Activated CD4-positive, alpha-beta T cell treated with anti-CD3 and anti-CD28 coated beads, Interleukin-2, amount 10 ng/mL, durations not matched to agents 7 days and 5 days (primary cell): ENCODE measurements at places on chromosomes 13 and 19.

DNA sequence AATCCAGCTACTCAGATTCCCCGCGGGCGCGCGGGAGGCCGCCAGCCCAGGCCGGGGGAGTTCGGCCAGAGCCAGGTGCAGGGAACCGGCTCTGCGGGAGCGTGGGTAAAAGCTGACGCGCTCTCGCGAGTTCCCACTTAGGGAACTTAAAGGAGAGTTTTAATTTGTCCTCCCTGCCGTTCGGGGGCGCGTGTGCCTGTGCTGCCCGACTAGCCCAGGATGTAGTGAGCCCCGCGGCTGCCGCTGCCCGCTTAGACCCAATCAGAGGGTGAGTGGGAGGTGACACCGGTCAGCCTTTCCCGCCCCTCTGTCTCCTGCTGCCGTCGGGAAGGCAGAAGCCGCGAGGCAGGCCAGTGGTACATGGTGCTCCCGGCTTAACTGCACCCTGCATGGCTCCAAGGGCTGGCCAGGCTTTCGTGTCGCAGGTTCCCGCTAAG lies 36.0 kb upstream of the NEK3 start:
- DNase-seq, result peak; percentile 75

- no peak for DNase-seq
These were observed 522.0 kb upstream of the ATXN8OS start for GRCh38 chr13:69585656-69586055.

GRCh38 chr13:46387064-46387851 lies at the start of gene RUBCNL:
Gene RUBCNL (minus strand): TSS chr13:46387252. CDS start chr13:46372475, 14,777 bp downstream.
- DNase-seq, result peak; percentile 13

- DNase-seq, result no peak
These were observed 9.1 kb downstream of the ATP8A2 start for GRCh38 chr13:25380741-25381324.

DNA sequence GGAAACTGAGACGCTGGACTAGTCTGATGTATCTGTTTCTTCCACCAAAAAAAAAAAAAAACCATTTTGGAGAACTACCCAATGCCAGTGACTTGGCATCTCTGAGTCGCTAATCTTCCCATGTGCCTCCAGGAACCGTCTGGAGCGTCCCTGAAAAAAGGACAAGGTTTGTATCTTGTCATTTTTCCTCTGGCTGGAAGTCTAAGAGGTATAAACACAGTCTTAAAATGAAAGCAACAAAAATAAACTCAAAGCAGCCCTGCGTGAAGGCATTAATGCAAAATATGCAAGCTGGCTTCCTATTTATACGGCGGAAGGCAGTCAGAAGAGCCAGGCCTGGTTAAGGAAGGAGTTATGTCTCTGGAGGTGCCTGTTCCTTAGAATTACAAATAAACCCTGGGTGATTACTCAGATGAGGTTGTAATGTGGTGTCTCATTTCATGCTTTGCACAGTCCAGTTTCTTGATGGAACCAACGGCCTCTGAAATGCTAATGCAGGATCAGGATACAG lies 20.3 kb downstream of the ACTN4 start:
- DNase-seq, result no peak

DNA sequence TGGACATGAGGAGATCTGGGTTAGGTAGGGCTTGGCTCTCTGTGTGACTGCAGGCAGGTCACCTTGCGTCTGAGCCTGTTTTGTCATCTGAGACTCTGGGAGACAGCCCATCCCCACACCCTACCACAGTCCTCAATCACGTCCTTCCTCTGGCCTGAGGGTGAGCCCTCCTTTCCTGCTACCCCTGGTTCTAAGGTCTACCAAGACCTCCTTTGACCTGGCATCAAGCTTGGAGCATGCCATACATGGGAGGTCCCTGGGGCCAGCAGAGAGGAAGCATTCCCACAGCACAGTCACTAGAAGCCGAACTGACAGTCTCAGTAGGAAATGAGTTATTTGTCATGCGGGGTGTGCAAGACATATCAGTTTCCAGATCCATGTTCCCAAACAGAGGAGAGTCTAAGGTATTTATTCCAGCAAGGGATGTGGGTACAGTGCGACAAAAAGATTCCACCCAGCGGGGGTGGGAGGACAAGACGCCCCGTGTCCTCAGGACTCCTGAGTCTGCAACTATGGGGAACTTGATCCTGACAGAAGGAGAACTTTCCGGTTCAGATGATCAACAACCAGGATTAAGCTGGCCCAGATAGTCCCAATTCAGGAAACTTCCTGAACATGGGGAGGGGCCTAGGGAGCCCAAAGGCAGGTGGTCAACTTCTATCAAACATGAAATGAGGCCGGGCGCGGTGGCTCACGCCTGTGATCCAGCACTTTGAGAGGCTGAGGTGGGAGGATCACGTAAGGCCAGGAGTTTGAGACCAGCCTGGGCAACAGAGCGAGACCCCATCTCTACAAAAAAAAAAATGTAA lies 9.5 kb downstream of the ARRDC2 start:
- DNase-seq, result no peak
